Stomach (tissue), 19 donors: ENCODE measurements at places on chromosomes 4 and X.
A peak's percentile ranks its signal among the peaks of the same experiment; 100 is the strongest.

DNA sequence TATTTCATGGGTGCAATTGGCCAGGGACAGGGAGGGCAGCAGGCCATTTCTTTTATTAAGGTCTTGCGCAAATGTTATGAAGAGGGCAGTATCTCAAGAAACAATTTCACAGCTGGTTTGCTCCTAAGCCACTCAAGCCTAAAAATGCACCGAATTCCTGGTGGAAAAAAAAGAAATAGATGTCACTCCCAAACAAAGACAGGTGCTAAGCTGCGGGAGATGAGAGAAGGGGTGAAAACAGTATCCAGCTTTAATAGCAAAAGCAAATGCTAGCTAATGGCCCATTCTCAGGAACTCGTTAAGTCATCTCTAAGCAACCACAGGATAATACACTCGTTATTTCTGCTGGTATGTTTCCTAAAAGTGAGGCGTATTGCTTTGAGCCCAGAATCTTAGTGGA lies 116.4 kb downstream of the ARX start:
- no peak for DNase-seq

DNA sequence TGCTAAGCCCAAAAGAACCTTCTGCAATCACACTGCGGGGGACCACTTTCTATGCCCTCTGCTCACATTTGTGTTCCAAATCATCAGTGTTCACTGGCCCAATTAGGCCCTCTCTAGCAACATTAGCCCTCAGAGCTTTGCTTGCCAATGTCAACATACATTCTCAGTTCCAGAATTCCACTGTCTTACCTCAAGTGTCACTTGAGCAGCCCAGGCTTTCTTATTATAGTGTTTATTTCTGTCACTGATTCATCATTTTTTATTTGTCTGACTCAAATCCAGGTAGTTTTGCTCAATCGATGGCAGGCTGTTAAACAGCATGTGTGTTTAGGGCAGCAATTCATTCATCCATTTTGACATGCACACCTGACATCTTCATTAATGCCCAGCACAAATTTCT lies 291.2 kb downstream of the TEX13A start:
- no peak for DNase-seq

- no peak for DNase-seq
These were observed 168.4 kb downstream of the KCNIP4 start for GRCh38 chr4:21780148-21780547.

- DNase-seq, result no peak
These were observed 189.5 kb downstream of the APBB2 start for GRCh38 chr4:41024556-41025491.

- no peak for DNase-seq
These were observed 25.2 kb upstream of the ANAPC4 start for GRCh38 chr4:25351777-25352416.

- DNase-seq, result no peak
These were observed 62.5 kb downstream of the SLAIN2 start for GRCh38 chr4:48403779-48404178.

- DNase-seq, result peak; percentile 44
These were observed 1.6 kb downstream of the CASK start for GRCh38 chrX:41921492-41922430.

DNA sequence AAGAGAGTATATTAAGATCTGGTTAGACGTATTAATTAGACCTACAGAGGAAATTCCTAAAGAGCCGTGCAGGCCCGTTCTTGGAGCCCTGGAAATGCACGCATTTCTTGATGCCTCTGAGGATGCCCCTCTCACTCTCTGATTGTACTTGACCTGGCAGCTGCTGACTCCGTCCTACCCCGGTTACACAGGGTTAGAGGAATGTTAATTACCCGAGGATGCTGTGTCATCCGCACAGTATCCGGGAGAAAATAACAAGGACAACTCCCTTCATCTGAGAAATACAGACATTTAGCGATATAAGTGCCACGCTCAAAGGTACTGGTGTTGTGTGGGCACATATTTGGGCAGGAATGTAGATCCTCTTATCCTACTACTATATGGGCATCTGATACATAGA lies 404.6 kb upstream of the FAT1 start:
- no peak for DNase-seq

GRCh38 chrX:82528525-82528924 lies 979.6 kb upstream of the POU3F4 start:
- no peak for DNase-seq

GRCh38 chr4:166519774-166520173 lies 646.7 kb downstream of the TLL1 start:
- DNase-seq, result no peak

DNA sequence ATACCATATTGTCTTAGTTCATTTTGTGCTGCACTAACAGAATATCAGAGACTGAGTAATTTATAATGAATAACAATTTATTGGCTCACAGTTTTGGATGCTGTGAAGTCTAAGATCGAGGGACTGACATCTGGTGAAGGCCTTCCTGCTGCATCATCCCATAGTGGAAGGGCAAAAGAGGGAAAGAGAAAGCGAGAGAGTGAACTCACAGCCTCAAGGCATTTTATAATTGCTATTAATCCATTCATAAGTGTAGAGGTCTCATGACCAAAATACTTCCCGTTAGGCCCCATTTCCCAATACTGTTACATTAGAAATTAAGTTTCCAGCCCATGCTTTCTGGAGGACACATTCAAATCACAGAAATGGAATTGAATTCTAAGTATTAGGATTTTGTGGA lies 554.4 kb downstream of the TRAM1L1 start:
- no peak for DNase-seq

DNA sequence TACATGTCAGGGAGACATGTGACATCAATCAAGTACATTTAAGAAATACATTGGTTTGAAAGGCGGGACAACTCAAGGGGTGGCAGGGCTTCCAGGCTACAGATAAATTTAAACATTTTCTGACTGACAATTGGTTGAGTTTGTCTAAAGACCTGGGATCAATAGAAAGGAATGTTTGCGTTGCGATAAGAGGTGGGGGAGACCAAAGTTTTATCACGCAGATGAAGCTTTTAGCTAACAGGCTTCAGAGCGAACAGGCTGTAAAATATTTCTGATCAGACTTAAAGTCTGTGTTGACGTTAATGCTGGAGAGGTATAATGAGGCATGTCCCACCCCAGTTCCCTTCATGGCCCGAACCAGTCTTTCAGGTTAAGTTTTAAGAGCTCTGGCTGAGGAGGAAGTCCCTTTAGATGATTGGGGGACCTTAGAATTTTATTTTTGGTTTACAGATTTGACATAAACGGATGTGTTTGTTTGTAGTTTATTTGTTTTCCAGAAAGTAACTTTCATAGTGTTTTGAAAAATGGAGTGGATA lies 346.7 kb upstream of the RASGEF1B start:
- DNase-seq, result no peak

DNA sequence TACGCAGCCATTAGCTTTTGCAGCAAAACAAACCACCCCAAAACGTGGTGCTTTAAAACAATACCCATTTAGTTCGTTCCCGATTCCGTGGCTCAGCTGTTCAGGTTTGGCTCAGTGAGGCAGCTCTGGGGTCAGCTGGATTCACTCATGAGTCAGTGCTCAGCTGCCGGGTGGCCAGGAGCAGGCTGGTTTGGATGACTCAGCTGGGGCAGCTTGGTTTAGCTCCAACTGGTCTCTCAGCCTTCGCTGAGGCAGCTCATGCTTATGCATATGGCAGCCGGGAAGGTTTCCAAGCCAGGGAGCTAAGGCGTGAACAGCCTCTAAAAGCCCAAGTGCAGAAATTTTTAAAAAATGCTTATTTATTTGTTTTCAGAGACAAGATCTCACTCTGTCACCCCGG lies 13.3 kb upstream of the CD99 start:
- peak; percentile 33 for DNase-seq

DNA sequence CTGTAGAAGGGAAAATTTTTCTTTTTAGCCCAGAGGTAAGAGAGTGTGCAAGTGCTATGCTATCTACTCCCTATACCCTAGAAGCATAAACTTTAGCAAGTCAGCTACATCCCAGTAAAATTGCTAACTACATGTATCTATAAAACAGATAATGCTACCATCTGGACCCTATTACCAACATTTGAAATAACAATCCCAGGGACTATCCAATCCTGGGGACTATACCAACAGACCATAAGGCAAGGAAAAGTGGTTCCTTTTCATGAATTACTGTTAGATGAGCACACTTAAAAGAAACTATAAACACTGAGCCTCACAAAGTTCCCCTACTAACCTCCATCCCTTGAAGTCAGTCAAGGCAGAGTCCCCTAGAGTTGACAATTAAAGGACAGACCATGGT lies 213.6 kb upstream of the VEGFC start:
- DNase-seq, result no peak

DNA sequence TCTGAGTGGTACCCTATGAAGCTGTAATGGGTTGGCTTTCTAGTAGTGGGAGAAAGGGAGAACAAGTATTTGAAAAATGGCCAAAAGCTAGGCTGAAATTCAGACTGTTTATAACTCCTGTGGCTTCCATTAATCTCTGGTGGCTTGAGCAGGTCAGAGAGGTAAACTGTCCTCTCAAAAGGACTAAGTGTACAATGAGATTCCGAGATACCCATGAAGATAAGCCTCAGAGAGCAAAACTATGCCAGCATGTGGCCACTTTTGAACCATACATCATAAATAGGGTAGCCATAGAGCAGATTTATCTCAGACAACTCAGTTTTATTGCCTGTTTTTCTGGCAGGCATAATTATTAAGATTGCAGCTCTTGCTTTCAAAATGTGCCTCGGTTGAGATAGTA lies 89.2 kb downstream of the CHRDL1 start:
- no peak for DNase-seq

DNA sequence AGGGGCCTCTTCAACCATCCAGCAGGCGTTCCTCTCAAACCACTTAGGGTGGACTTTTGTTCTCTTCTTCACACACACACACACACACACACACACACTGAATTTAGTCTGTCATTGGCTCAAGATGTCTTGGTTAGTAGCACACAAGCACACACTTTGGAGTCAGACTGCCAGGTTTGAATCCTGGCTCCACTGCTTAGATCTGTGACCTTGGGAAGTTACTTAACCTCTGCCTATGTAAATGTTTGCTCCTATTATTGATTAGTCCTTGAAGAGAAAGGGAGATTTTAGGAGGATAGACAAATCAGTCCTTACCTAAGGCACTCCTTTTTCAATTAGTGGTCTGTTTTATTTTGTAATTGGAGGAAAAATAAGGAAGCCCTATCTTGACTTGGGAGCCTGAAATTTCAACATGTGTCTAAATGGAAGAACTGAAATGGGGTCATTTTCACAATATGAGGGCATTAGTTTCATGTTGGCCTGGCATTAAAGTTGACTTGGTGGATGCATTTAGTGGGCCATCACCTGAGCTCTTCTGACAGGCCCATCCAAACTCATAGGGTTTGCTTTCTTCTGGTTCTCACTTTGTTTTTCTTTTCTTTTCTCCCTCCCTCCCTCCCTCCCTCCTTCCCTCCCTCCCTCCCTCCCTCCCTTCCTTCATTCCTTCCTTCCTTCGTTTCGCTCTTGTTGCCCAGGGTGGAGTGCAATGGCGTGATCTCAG lies 13.3 kb upstream of the TMEM131L start:
- DNase-seq, result no peak

DNA sequence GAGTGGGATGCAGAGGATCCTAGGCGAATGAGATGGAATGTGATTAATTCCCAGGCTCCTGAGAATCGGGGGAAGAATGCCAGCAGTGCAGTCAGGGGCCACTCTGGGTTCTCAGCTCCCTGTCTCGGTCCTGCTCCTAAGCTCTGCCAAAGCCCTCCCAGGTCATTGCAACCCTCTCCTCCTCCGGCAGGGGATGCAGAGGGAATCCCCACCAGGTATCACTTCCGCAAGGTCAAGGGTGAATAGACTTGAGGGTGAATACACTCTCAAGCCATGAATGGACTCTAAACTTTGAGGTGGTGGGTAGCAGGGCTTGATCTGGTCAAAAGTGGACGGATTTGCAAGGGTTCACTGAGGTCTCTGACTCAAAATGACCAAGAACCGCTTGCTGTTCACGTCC lies 139.3 kb upstream of the MXRA5 start:
- no peak for DNase-seq

- DNase-seq, result peak; percentile 2
These were observed 188.5 kb upstream of the TEX13C start for GRCh38 chrX:125131164-125131563.

GRCh38 chrX:38717871-38718270 lies 83.4 kb upstream of the MID1IP1 start:
- DNase-seq, result no peak

DNA sequence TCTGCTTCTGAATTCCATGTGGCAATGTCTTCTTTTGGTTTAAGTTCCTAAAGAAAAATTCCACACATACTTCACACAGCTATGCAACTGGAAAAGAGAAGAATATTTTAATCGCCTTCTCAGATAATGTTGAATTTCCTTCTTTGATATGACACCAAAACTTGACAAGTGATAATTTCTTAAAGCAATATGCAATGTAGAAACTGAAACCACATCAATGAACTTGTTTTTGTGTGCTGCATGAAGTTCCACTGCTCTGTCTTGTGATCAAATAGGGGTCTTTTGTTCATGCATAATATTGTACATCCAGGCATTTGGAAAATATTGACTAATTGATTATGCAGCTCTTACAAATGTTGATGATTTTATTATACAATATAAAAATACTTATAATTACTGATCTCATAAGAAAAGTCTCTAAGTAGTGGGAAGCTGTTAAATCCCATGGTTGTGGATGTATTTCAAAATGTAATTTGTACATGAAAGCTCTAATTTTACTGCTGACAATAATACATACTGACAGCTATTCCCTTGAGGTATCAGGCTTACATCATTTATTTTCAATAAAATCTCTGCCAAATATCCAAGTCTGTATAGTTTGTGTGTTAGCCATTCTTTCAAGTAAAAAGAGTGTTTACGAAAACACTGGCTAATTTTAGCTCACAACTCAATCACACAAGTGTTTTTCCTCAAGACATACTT lies 56.5 kb downstream of the AGA start:
- no peak for DNase-seq

DNA sequence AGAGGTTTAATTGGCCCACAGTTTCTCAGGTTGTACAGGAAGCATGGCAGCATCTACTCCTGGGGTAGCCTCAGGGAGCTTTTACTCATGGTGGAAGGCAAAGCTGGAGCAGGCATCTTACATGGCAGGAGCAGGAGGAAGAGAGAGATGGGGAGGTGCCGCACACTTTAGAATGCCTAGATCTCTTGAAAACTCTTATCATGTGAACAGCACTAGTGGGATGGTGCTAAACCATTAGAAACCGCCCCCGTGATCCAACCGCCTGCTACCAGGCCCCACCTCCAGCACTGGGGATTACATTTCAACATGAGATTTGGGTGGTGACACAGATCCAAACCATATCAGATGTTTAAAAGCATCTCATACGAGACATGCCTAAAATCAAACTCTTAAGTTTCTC lies 41.6 kb upstream of the SCOC start:
- DNase-seq, result no peak

- peak; percentile 45 for DNase-seq
These were observed 118.3 kb upstream of the ATOH1 start for GRCh38 chr4:93710101-93710846.

GRCh38 chr4:177461606-177462005 lies 19.4 kb upstream of the AGA start:
- no peak for DNase-seq

- DNase-seq, result no peak
These were observed 62.7 kb downstream of the ANTXR2 start for GRCh38 chr4:80010316-80010715.

- peak; percentile 72 for DNase-seq
These were observed 31.0 kb downstream of the ALPK1 start for GRCh38 chr4:112327965-112328733.
